ENCODE measurements at places on chromosomes 12 and 14. TPM values are rescaled to one million over a fixed set of nuclear protein-coding genes. Genes with fewer than 3 reads are reported as not detected.

- no peaks in the 10 kb centered on the region for H3K27me3 ChIP-seq
- DNase-seq: no peak
- peaks cover 20% of the 10 kb centered on the region for H3K4me1 ChIP-seq
- peak overlapping the region; percentile 88 for H3K27ac ChIP-seq
Observed at GRCh38 chr14:89466484-89466883, 49.5 kb upstream of the FOXN3 start.

DNA sequence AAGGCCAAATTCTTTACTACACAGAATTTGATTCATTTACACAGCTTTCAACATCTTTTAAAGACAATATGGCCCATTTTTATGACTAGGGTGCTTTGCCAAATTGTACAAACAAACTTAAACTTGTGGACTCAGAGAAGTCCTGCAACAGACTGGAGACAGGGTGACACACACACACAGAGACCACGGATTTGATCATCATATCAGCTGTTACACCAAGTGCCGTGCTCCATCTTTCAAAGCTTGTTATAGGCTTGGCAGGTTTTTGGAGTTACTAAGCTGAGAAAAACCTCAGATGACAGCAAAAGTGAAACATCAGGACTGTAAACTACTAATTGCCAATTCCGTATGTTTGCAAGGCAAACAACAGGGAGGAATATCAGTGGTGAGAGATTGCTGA, 811.7 kb downstream of the GALC start:
- H3K27ac ChIP-seq: no peak overlapping the region
- no peaks in the 10 kb centered on the region for H3K36me3 ChIP-seq
- no peaks in the 10 kb centered on the region for H3K27me3 ChIP-seq
- H3K4me1 ChIP-seq: no peaks in the 10 kb centered on the region

- DNase-seq: no peak
- peaks cover 2% of the 10 kb centered on the region for H3K27me3 ChIP-seq
- H3K4me1 ChIP-seq: no peaks in the 10 kb centered on the region
Observed at GRCh38 chr14:34258318-34258717, 203.7 kb downstream of the SPTSSA start.

FLVCR2 gene
- total RNA-seq: 11.0 TPM

CCDC197 gene
- 0.04 TPM for total RNA-seq

Data from muscle of leg (tissue), 16 donors.